Esophagus squamous epithelium (tissue), 5 donors: ENCODE measurements at places on chromosomes 11 and 22.

- DNase-seq: no peak
Observed at GRCh38 chr11:130330101-130330684, 15.5 kb upstream of the ZBTB44 start.

- DNase-seq: no peak
Observed at GRCh38 chr22:31329029-31329428, 17.1 kb downstream of the PATZ1 start.

- DNase-seq: no peak
Observed at GRCh38 chr22:47417699-47418098, 655.2 kb downstream of the TBC1D22A start.

DNA sequence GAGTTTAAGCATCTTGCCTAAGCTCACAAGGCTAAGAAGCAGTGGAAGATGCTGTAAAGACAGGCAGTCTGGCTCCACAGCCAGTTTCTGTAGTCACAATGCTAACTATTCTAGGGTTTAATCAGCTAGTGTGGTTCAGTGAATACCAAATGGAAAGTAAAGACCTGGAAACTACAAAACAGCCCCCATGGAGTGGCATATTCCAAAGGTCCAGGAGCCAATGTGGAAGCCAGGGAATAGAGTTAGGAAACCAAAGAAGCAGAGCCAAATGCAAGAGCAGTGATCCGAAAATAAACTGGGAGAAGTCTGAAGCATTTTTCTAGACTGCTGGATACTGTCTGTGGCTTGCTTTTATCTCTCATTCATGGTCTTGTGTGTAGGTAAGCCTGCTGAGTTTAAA is 731.2 kb upstream of the ANO5 start:
- DNase-seq: no peak

- no peak for DNase-seq
Observed at GRCh38 chr11:35359321-35360054, 59.9 kb downstream of the SLC1A2 start.

DNA sequence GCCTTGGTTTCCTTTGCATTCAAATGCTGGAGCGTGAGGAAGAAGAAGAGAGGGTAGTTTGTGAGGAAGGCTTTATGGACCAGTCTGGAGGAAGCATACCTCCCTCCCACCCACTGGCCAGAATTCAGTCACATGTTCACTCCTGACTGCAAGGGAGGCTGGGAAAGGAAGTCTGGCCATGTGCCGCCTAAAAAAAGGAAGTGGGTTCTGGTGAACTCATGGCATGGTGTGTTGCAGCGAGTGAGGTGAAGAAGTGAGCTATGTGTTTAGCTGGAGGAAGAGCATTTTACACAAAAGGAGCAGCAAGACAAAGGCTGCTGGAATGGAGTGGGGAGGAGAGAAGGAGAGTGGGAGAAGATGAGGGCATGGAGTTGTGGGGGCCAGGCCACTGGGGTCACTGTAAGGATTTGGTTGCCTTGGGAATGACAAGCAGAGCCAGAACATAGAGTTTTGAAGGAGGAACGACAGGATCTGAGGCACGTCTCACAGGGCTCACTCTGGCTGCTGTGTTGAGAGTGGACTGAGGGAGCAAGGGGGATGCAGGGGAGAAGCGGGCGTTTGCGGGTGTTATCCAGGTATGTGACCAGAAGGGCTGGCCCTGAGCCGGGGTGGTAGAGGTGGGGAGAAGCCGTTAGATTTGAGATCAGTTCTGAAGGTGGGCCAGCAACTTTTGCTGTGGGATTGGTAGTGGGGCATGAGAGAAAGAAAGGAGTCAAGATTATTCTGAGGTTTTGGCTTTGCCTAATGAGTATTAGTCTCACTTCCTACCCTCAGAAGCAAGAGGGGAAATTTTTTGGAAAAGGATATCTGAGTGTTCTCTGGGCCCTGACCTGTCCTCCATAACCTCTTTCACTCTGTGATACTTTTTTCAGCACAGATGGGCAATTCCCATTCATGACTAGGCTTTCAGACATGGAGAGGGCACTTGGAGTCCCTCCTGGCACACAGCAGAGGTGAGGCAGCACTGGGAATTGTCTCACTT is 26.4 kb downstream of the BMAL1 start:
- DNase-seq: no peak

GRCh38 chr11:122661182-122661945 is 5.8 kb downstream of the UBASH3B start:
- DNase-seq: no peak

DNA sequence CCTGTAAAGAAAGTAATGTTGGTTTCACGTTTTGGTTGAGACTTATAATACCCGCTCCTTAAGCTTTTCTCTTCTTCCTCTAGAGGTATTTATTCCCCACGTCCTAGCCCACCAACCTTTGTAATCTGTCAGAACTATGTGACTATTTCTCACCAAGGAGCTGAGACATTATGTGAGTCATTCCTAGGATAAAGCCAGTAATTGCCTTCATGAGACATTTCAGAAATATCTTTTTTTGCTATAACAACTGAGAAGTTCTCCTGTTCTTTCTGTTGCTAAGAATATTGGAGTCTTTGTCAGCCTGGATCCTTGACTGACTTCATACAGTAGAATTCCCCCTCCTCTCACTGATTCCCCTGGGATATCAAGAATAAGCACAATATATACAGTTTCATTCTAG is 1497.0 kb upstream of the TENM4 start:
- DNase-seq: no peak
